Motor neuron (in vitro differentiated cells): ENCODE measurements at places on chromosomes 5 and 9.
A peak's percentile ranks its signal among the peaks of the same experiment; 100 is the strongest.

DNA sequence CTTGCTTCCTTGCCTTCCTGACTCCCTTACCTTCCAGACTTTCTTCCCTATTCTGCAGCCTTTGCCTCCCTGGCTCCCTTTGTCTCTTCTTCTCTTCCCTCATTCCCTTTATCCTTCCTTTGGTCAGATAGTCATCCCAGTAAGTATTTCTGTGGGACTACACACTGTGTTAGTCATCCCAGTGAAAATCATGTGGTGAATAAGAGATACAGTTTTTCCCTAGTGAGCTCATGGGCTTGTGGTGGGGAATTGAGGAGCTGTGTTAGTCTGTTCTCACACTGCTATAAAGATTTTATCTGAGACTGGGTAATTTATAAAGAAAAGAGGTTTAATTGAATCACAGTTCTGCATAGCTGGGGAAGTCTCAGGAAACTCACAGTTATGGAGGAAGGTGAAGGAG is 109.8 kb upstream of the EDIL3 start:
- ATAC-seq = no peak

DNA sequence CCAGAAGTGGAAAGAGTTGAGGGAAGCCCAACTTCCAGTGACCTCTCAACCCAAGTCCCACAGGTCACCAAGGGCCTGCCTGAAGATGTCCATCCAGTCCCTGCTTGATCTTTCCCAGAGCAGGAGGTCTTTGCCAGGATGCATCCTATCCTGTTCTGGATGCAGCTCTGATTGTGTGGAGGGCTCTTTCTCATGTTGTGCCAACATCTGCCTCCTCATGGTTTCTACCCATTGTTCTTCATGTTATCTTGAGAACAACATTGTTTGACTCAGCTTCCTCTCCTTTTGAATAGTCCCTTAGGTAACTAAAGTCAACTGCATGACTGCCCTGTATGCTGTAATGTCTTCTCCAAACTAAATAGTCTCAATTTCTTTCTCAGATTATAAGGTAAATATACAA is 169.3 kb downstream of the CCDC192 start:
- ATAC-seq = no peak

DNA sequence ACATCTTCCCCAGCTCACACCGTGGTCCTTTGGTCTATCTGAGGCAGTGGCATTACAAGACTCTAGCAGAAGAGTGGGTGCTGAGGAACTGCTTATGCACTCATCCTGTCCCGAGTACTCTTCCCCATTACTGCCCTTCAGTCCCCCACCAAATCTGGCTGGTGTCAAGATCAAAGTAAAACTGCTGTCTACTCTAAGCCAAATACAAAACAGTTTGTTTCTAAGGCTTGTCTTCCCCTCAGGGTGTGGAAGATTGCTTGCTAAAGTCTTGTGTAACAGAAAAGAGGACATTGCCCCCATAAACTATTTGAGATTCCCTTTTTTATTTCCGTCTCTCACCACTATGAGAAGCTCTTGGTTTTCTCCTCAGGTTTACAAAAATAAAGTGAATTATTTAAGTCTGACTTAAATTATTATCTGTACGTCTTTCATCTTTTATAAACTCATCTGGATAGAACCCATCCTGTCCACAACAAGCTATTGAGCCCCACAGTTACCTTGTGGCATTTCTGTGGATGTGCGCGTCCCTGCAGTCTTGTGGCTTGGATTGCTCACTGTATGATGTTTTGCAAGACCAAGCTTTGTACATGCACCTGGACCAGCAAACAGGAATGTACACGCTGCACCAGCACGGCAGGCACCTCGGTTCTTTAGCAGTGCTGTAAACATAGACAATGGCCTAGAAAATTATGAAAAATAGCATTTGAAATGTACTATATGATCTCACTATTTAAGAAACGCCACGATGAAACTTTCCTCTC is 61.0 kb downstream of the CYSTM1 start:
- ATAC-seq = no peak

GRCh38 chr9:72464857-72465592 is 56.4 kb upstream of the TMC1 start:
- no peak for ATAC-seq

DNA sequence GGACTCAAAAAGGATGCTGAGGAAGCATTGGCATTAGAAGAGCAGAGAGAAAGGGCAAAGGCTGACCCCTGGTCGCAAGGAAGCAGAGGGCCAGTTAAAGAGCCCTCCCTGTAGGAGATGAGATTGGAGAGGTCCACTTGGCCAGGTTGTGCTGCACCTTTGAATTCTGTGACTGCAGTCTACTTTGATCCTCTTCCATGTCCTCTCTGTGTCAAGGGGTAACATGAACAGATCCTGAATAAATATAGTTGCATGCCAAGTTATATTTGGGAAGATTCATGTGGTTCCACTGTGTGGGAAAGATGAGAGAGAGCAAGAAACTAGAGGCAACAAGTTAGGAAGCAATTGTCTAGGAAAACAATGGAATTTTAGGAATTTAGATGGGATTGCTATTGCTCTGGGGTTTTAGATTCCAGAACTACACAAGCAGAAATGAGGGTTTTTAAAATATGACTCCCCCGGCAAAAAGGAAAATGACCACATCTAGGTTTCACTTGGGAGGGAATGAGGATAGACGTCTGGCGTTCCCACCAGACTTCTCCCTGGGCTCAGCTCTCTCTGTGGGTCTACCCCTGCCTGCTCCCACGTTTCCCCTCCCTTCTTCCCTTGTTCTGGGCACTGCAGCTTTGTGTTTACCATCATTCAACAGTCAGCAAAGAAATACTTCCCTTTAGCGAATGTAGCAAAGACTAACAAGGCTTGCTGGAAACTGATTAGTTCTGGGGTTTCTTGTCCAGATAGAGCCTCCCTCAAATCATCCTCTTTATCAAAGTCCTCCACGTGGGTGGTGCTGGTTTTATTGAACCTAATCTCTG is 63.6 kb downstream of the SNX18 start:
- no peak for ATAC-seq

DNA sequence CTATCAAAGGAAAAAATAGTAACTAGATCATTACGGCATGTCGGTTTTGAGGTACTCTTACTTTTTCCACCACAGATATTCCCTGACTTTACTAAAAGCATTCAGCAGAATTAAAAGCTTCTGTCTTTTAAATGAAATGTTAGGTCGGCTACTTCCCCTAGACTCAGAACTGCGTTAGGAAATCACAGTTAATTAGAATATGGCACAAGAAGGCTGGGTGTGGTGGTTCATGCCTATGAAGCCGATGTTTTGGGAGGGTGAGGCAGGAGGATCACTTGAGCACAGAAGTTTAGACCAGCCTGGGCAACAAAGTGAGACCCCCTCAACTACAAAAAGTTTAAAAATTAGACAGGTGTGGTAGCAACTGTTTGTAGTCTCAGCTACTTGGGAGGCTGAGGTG is 24.4 kb downstream of the CEMIP2 start:
- no peak for ATAC-seq

- no peak for ATAC-seq
Observed at GRCh38 chr9:1453636-1454035, 403.5 kb downstream of the DMRT2 start.

GRCh38 chr5:176183321-176184074 is 54.7 kb upstream of the SIMC1 start:
- ATAC-seq = no peak

- ATAC-seq = peak; percentile 69
Observed at GRCh38 chr5:176736931-176737745, 73.2 kb upstream of the UNC5A start.
